ENCODE measurements at places on chromosomes 7 and 10.
A peak's percentile ranks its signal among the peaks of the same experiment; 100 is the strongest.

- peak; percentile 82 for DNase-seq
These were observed 297.3 kb upstream of the LYZL1 start for GRCh38 chr10:28991333-28992270.

DNA sequence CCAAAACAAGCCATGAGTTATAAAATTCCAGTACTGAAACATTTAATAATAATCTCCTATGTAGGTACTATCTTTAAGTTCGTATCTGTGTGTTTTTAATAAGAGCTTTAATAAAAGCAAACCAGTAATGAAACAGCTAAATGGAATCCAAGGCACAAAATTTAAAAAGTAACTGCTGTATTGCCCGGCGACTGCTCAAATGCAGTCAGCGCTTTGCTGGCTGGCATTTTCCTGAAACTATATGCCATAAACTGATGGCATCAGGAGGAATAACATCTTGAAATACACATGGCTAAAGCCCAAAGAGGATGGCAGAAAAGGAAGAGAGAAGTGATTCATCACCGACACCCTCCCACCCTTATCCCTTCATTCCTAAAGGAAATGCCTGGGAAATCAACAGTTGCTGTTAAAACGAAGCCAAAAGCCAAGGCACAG lies 133.1 kb downstream of the CUBN start:
- peak; percentile 65 for DNase-seq

DNA sequence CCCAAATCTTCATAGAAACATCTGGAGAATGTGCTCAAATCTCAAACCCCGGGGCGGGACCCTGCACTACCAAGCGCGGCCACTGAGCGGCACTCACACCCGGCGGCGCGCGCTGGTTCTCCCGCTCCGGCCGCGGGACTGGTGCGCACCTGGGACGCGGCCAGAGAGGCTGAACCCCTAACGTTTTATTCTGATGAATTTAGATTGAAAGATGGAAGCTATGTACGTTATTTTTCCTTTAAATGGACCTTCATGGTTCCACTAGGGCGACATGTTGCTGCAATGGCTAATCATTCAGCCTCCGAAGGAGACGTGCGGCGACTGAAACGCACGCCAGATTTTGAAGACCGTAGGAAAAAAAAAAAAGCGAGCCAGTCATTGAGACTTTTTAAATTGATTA lies 107.0 kb upstream of the INSIG1 start:
- peak; percentile 34 for DNase-seq

DNA sequence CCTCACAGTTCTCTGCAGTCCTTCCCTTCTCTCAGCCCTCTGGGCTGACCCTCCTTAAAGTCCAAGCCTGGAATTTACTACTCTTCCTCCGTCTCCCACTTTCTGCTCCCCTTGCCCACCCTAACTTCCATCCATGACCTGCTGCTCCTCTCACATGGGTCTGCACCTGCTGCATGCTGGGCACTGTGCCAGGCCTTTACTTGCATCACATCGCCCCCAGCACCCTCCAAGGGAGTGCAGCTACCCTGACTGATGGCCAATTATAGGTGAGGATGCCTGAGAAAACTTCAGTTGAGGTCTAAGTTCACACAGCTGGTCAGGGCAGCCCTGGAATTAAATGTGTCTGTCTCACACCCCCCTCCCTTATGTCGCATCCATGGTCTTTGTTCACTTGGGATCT lies 53.6 kb upstream of the ZPBP start:
- DNase-seq: no peak

- no peak for DNase-seq
These were observed 216.1 kb downstream of the TWIST1 start for GRCh38 chr7:18901351-18901750.

DNA sequence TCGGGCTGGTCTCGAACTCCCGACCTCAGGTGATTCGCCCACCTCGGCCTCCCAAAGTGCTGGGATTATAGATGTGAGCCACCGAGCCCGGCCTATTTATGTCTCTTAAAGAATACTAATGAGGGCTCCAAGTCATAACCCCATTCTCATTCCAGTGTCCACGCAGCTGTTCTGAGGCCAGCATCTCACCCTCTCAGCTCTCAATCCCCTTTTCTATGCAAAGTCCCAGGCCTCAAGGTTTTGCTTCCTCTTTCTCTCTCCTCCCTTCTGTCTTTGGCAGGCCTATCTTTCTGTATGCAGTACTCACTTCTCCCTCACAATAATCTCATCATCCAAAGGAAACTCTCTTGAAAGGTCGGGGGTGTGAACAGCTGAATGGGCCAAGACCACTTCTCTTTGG lies 28.0 kb upstream of the VSIR start:
- DNase-seq: no peak

GRCh38 chr7:72234086-72234485 lies 178.1 kb downstream of the CALN1 start:
- no peak for DNase-seq

- DNase-seq: peak; percentile 27
These were observed 976 bp downstream of the ABCF2 start for GRCh38 chr7:151225948-151226510.

DNA sequence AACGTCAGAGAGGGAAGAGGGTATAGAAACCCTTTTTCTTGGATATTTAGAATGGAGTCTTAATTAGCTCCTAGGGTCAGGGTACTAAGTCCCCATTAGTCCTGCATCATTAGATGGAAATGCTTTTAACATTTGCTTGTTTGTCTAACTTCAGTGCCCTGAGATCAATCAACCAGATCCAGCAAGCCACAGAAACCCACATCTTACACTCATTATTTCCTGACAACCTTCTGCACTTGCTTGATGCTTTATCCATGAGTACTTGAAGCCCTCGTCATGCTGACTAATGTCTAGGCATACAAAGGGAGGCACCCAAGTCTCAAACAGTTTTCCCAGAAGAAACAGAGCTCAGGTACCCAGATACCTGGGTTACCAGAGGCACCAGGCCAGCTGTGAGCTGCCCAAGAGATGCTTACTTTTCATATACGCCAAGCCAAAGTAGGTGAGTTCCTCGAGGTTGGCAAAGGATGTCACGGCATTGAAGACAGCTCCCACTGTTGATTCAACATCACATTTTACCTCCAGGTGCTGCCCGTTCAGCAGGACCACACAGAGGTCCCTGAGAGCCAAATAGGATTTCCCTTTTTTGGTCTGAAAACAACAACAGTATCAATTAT lies 42.7 kb downstream of the FRMPD2 start:
- DNase-seq: no peak

DNA sequence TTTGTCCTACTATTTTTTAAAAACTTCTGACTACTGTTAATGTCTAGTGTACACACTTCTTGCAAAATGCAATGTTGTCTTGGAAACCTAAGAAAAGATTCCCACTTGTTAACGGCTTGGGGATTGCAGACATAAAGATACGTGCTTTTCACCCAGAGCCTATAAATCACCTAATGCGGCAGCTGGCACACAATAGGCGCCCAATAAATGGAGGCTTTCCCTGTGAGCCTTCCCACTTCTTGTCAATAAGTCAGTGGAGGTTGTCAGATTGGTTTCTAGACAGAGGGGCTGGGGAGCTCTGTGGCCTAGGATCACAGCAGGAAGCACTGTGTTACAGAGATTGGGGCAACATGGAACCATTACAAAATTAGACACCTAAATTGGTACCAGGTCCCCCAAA lies 74.7 kb downstream of the VSTM4 start:
- no peak for DNase-seq

DNA sequence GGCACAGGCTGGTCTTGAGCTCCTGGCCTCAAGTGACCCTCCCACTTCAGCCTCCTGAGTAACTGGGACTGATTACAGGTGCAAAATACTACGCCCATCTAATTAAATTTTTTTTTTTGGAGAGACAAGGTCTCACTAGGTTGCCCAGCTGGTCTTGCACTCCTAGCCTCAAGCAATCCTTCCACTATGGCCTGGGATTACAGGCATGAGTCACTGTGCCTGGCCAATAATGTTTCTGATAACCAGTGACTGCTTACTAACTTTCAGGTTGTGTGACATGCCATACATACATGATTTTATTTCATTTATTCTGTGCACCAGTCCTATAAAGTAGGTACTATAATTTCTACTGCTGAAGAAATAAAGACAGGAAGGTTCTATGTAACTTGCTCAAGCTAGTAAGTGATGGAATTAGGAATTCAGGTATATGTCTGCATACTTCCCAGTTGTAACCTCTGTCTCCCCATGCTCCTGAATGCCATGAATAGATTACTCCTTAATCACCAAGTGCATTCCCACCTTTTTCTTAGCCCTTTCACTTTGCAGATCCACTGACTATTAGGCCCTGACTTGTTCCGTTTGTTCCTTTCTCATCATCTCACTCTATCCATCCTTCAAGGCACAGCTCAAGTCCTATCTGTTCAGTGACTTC lies 28.1 kb downstream of the MCU start:
- DNase-seq: peak; percentile 59

DNA sequence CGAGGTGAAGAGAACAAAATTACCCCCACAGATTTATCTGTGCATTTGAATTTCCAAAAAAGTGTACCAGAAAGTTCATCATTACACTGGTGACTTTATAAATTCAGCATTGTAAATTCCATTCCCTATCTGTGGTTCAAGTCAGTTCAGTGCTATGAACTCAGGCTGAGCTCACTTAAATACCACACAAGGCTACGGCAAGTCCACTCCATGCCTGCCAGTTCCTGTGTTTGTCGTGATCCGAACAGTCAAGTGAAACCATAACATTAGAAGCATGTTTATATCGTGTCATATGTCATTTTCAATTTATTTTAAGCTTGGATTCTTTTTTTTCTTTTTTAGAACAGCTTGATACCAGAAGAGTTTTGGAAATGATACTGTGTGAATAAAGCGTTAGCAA lies 14.8 kb downstream of the MBL2 start:
- no peak for DNase-seq

GRCh38 chr7:80128918-80129317 lies 5.7 kb upstream of the GNAI1 start:
- no peak for DNase-seq

- DNase-seq: no peak
These were observed 29.3 kb upstream of the YAE1 start for GRCh38 chr7:39536951-39537350.

GRCh38 chr10:17428351-17429097 lies 25.9 kb downstream of the ST8SIA6 start:
- DNase-seq: no peak

DNA sequence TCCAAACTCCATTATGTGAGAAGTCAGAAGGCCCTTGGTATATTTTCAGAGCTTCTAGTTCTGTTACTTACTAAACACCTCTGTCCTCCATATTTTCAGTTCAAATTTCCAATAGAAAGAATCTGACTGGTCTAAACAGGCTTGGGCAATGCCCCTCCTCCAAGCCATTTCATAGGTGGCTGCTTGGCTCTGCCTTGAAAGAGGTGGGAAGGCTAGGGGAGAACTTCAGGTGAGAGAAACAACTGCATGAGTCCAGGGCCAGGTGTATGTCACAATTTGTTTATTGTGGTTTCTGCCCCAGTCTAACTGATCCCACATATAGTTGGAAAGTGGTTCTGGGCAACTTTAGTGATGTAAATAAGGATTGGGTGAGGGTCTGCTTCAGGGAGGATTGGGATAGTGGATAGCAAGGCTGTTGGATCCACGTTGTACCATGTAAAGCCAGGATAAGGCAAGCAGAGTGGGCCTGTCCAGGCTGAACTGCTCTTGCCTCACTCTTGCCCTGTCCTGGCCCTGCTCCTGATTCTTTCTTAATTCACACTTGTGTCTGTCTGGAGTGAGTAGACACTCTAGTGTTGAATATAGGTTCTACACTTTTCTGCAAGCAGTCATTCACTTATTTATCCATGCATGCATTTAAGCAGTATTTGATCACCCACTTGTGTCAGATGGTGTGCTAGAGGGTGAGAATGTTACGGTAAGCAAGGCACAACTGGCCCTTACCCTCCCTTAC lies 67.5 kb upstream of the COMTD1 start:
- DNase-seq: no peak

DNA sequence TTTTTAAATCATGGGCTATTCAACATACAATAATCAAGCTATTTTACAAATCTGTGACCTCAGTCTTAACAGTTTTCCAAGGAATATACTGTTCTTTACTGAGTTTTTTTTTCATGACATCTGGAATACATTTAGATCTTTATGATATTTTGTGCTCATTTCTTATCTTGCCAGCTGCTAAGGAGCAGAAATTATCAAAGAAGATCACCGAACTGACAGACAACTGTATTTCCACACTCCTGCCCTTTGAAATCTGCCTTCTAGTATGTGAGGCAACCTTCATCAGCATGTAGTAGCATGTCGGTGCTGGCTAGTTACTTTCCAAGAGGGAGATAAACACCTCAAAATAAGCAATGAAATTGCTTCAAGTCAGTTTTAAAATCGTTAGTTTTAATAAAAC lies 66.4 kb downstream of the NHLRC2 start:
- DNase-seq: no peak

DNA sequence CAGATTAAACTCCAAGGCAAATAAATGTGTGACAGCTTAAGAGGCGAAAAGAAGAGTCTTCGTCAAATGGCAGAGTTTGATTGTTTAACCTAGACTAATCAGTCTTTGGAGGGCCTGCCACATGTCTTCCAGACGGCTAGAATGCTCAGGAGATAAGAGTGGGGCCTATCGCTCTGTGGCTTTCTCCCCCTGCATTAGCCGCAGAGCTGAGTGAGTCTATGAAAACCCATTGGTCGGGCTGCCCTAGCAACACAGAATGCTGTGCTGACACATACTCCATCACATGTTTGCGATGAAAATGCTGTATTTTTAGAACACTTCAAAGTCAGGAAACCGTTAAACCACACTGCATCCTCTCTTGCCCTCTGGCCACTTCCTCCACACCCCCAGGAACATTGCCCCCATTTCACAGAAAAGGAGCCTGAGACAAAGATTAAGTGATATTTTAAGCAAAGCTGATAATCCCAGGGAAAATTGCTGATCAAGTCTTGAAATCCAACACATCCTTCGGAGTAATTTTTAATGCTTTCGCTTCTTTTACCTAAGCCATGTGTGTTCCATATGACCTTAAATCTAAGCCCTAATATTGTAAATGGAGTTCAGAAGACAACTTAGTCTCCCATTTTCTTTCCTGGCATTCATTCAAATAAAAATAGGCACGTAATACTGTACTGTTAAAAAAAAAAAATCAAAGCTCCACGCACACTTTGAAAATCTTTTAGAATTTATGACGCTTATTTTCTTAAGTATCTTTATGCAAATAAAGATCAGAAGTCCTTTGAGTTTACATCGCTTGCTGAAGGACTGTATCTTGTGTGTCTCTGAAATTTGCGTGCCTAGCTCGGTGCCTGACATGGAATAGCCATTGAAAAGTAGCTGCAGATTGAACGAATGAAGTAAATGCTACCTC lies 161.2 kb downstream of the CELF2 start:
- peak; percentile 28 for DNase-seq

- DNase-seq: no peak
These were observed 69.8 kb downstream of the TCF7L2 start for GRCh38 chr10:113019692-113020474.

All from EL (cell line).